ENCODE measurements at places on chromosomes 5 and 9.

DNA sequence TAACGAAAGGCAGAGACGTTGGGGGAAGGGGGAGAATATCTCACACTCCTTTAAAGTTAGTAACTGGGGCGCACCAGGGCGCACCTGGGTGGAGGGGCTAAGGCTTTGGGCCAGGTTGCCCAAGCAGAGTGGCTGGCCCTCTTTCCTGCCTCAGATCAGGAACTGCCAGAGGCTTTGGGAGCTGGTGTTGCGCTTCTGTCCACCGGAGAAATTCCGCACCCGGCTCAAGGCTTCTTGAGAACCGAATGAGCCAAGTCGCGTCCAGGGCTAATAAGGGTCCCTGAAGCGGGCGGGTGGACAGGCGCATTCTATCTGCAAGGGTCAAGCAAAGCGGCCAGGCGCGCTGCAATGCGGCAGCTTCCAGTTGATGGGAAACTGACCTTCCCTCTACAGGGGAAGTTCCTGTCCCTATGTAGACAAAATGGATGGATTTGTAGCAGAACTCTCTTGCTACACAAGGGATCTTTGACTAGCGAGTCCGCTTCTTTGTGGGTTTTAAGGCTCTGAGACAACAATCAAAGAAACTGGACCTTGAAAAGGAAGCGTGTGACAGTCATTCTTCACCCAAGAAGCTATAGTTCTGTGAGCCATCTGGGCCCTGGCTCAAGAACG lies 5.5 kb downstream of the PAX5 start:
- DNase-seq = no peak

GRCh38 chr9:89185980-89186379 lies 7.4 kb upstream of the SHC3 start:
- no peak for DNase-seq

DNA sequence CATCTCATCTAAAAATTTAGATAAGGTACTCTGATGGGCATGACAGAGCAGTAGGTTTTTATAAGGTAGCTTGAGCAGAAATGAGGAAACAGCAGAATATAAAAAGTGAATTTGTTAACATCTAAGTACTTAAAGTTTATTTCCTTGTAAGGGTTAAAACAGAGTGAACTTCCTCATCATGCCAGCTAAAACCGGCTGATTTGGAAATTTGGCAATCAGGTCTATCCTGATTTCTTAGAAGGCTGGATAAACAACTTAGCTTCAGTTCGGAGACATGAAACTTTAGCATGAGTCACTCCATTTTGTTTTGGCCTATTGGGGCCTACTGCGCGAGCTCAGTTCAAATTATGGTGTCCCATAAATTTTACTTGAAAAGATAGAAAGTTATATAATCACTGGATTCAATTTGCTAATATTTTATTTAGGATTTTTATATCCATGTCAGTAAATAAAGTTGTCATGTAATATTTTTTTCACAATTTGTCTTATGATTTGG lies 241.6 kb upstream of the RORB start:
- DNase-seq = no peak

DNA sequence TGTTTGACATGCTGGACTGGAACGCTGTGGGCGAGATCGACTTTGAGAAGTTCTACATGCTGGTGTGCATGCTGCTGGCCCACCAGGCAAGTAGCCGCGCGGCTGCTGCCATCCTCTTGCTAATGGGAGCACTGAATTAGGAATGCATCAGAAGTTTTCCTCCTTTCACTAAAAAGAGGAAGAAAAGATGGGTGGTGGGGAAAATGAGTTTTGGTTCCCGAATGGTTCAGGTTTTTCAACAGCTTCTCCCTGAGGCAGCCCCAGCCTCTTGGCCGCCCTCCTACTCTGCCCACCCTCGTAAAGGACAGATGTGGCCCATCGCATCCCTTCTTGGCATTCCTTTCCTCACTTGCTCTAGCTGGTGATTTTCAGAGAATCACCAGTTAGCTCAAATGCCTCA lies 5.5 kb downstream of the EFCAB9 start:
- DNase-seq = no peak

- no peak for DNase-seq
These were observed 61.6 kb downstream of the PSAT1 start for GRCh38 chr9:78358329-78359051.

DNA sequence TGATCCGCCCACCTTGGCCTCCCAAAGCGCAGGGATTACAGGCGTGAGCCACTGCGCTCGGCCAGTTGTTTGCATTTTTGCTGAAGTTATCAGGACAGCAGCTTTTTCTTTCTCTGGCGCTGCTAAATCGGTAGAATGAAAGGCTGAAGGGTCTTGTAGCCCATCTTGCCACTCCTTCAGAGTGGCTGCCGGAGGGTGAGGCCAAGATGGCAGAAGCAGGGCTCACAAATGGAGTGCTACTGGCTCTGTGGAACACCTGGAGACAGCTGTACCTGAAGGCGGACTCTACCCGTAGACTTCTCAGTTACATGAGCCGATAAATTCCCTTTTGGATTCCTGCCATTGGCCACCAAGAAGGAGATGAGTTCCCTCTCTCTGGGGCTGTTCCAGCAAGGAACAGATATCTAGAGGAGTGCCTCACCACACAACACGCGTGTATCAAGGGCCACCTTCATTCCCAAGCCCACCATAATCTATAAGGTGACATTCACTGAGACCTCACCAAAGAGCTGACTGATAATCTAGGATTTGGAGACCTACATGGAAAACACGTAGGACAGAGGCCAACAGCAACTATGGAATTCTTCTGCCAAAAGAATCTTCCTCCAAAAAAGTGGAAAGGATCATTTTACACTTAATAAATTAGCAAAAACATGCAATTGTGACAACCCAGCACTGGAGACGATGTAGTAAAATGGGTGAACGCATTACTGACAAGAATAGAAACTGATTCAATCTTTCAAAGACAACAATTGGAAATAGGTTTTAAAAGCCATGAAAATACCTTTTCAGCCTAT lies 21.8 kb downstream of the STK10 start:
- no peak for DNase-seq

GRCh38 chr9:134139081-134139480 lies 3.2 kb downstream of the WDR5 start:
- no peak for DNase-seq

DNA sequence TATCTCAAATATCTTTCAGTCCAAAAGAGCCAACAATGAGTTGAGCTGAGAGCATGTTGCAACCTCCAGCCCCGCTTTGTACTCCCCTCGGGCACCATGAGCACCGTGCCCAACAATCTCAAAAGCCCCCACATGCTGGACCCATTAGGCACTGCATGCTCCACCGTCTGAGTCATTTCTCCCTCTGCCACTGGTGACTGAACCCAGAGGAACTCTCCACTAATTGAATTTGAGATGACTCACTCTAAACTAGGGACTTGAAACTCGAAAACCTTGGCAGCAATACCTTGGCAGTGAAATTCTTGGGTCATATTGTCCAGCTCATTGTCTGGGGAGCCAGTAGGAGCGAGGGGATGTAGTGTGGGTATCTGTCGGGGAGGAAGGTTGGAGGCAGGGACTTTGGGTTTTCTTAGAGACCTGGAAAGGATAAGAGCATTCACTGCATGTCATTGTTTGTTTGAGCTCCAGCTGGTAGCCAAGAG lies 49.9 kb upstream of the SLIT3 start:
- DNase-seq = no peak

DNA sequence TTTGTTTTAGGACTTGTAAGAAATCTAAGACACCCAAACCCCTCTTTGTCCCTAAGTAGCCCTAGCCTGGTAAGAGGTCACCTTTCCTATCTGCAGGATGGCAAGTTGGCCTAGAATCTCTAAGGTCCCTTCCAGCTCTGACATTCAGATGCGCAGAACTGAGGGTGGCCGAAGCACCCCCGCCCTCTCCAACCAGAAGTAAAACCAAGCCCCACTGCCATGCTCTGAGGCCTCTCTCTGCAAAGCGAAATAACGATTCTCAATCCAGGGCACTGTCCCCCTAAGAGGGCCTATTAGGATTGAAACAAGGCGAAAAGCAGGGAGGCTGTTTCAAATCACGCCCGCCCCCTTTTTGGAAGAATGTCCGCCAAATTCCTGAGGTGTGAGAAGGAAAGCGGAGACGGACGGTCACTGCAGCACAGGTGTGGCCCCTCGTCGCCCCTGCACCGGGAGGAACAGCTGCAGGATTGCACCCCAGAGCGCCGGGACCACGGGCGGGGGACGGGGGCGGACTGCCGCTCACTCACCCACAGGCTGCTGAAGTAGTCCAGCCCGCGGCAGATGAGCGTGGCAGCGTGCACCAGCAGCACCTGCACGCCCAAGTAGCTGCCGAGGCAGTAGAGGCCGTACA lies 824 bp downstream of the TMEM245 start:
- no peak for DNase-seq

- DNase-seq = no peak
These were observed 3.9 kb downstream of the QRFP start for GRCh38 chr9:130892477-130893304.

- peak; percentile 87 for DNase-seq
These were observed 4.3 kb downstream of the LCP2 start for GRCh38 chr5:170293273-170293672.

GRCh38 chr5:171654881-171655280 lies 130.7 kb upstream of the SMIM23 start:
- no peak for DNase-seq

GRCh38 chr9:84271921-84272556 lies 68.5 kb downstream of the SLC28A3 start:
- DNase-seq = no peak

GRCh38 chr5:55110217-55110616 lies 7.8 kb downstream of the GZMA start:
- DNase-seq = no peak

GRCh38 chr5:181204826-181205760 lies at the start of gene TRIM7:
Gene TRIM7, minus strand, starts transcription at chr5:181205196. Its CDS starts 86 bp downstream, at chr5:181205110.
- no peak for DNase-seq

DNA sequence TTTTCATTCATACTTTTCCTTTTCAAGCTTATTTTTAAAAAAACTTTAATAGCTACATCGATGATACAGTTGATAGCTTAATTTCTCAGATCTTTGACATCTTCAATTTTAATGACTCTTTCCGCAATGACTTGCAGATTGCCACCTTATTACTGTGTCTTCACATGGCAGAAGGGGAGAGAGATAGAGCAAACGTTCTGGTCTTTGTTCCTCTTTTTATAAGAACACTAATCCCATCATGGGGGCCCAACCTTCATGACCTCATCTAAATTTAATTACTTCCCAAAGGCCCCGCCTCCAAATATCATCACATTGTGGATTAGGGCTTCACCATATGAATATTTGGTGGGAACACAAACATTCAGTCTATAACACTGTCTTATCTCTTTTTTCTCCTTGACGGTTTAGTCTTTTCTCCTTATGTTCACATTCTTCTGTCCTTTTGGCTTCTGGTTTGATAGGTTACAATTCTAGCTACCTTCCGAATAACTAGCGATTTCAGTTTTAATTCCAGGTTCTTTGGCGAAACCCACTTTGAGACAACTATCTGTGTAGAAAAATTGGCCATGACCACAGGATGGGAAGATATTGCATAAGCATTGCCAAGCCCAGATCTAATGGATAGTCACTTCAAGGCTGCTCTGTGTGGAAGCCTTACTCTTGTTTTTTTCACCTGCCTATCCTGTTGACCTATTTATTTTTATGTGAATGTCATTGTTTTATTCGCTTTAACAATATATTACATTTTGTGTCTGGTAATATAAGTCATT lies 5.0 kb downstream of the ZNF189 start:
- no peak for DNase-seq

- no peak for DNase-seq
These were observed 30.8 kb downstream of the SMIM3 start for GRCh38 chr5:150809363-150809762.

DNA sequence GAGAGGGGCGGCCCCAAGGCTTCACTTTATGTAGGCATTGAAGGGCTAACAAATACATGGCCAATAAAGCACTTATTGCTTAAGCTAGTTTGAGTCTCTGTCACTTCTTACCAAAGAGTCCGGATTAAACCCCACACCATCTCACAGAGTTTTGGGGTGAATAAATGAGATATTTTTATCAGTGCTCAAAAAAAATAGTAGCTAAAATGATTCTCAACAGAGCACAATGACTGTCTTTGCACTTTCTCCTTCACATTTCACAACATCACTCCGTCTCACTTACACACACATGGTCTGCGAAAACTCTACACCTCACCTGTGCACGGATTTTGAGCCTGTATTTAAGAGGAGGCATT lies 92.9 kb downstream of the LMX1B start:
- DNase-seq = no peak

- no peak for DNase-seq
These were observed 542.1 kb downstream of the PRR16 start for GRCh38 chr5:121006217-121006616.

DNA sequence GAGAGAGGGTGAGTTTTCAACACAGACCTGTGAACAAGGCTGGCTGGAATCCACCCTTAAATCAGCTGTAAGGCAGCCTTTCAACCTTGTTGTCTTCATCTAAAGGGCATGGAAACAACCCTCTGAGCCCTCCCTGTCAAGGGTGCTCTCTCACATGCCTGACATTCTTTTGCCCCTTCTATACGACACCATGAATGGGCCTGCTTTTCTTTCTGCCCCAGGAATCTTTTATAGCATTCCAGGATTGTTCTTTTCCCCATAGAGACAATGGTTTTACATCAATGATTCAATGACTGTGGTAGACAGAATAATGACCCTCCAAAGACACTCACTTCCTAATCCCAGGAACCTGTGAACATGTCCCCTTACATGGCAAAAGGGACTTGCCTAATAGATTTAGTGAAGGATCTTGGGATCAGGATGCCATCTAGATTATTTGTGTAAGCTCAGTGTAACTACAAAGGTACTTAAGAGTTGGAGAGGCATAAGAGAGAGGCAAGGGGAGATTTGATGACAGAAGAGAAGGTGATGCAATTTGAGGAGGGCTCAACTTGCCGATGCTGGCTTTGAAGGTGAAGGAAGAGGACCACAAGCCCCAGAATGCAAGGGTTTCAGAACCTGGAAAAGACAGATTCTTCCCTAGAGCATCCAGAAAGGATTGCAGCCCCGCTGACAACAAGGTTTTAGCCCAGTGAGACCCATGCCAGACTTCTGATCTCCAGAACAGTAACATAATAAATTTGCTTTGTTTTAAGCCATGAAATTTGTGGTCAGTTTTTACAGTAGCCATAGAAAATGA lies 29.2 kb upstream of the HMHB1 start:
- no peak for DNase-seq

- DNase-seq = no peak
These were observed 59.6 kb upstream of the MAN2A1 start for GRCh38 chr5:109630093-109630492.

DNA sequence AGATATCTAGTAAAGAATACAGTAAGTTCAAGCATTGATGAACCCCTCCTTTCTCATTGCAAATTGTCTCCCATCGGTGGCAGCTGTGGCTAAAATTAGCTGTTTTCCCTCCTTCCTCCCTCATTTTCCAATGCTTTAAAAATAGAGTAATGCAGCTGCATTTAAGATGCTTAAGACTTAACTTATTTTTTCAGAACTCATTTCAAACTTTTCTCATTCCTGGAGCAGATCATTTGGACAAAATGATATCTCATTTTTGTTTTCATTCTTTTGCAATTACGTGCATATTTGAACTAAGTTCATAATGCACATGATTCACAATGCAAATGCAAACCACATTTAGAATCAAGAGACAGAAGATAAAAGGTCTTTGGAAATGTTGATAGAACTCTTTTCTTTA lies 14.6 kb downstream of the HSPB3 start:
- no peak for DNase-seq
